ENCODE measurements at places on chromosomes 6 and 20.

GRCh38 chr6:130593948-130594347, 228.1 kb downstream of the TMEM200A start:
- no peak for DNase-seq

DNA sequence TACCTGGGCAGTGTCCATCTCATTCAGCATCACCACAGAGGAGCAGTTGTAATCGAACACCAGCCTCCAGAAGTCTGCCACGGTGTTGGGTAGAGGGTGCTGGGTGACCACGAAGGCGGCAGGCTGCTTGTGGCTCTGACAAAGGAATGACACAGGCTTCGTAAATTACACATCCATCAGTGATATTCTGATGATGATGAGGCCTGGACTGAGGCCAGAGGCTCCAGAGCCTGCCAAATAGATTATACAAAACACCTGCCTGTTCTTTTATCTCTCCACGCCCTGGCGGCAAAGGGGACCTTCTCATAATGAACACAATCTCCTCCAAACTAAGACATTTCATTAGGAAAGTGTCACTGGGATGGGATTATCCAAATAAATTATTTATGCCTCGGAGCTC, 480.2 kb upstream of the CHD6 start:
- no peak for DNase-seq

GRCh38 chr6:5083813-5084359, 1.3 kb upstream of the PPP1R3G start:
- no peak for DNase-seq

GRCh38 chr6:142694054-142694453, 250.9 kb downstream of the HIVEP2 start:
- DNase-seq = no peak

DNA sequence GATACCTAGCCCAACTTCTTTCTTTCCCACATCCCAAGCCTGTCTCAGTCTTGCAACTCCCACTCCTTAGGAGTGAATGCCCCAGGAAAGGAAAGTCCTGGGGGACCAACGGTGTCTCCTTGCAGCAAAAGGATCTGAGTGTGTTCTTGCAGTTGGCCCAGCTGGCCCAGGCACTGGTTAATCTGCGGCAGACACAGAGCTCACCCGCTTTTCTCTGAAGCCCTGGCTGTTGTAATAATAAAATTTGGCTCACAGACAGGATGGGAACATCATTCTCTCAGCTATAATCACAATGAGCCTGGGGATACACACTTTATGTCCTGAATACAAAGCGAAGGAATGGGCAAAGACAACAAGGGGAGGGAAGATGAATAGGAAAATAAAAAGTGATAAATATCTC, 287.0 kb upstream of the PRND start:
- DNase-seq = no peak

All from stimulated activated CD4-positive, alpha-beta T cell treated with anti-CD3 and anti-CD28 coated beads, TNF-alpha, amount 100 ng/mL, for 4 hours (primary cell).